ENCODE measurements at places on chromosomes 1 and 21. TPM values are rescaled to one million over a fixed set of nuclear protein-coding genes. Genes with fewer than 3 reads are reported as not detected.

GRCh38 chr1:183764981-183765380 lies 39.9 kb upstream of the RGL1 start:
- no peak for DNase-seq

DNA sequence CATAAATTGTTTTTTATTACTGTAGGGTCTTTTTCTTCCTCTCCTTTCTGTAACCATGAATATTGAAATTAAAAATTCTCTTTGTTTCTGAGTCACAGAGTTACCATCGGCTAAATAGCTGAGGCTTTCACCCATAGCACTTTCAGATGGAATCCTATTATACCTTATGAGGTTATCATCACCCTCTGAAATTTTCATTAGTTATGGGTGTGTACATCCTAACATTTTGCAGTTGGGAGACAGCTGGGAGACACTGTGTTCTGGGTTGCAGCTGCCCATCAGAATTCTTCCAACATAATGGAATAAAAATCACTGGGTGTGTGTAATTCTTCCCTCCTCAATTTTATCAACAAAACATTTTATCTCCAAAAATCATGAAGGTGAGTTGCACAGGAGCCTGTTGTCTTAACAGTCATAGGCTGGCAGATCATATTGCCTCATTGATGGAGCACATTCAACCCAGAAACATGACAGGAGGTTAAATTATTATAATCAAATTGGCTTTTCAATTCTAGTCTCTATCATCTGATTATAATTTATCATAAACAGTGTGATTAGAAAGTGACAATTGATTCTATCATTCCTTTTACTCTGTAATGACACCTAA lies 17.4 kb downstream of the CYYR1 start:
- DNase-seq: no peak

DNA sequence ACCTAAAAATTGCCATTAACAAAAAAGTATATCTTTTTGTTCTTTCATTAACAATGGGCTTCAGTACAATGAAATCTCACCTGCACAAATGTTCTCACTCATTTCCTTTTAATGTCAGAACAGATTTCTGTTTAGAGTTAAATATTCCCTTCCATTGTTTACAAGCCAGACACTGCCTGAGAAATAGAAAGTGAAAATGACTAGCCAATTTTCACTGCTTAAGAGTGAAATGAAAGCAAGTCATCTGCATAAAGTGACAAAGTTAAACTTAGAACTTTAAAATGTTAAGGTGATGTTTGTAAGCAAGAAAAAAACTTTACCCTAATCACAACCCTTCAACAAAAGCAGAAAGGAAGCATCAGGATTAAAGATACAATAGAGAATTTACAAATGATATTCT lies 27.5 kb downstream of the COA6 start:
- DNase-seq: no peak

DNA sequence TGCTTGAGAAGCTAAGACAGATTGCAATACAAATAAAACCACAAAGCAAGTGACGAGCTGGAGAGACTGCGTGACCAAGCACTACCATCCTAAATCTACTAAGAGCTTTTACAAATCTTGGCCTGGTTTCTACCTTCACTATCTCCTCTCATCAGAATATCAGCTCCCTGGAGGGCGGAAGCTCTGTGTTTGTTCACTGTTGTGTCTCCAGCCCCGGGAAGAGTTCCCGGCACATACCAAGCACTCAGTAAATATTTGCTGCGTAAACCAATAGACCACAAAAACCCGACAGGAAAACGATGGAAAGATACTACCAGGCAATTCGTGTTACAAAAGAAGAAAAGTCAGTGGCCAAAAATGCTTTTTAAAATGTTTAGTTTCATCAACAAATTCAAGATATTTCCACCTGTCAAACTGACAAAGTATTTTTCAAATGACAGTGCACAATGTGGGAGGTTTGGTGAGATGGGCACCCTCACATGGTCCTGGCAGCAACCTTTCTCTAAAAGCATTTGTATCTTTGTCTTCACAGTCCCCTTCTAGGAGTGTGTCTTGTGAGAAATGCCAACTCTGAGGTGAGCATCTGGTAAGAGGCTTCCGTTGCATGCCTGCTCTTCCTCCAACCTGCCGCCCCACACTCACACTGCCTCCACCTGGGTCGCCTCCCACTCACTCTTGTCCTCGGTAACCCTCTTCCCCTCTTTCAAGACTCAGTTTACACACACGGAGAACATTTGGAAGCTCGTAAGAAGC lies 34.7 kb downstream of the SLC1A7 start:
- DNase-seq: no peak

DNA sequence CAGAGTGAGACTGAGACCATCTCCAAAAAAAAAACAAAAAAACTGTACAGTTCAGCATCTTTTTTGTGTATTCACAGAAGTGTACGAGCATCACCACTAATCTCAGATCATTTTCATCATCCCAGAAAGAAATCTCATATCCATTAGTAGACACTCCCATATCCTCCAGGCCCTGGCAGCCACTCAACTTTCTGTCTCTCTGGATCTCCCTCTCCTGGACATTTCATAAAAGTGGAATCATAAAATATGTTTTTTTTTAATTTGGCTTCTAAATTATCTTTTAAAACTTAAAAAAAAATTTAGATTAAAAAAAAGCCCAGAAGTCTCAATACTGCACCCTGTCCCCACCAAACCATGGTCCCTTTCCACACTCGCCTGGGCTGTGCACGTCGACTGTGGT lies 22.1 kb downstream of the RIPPLY3 start:
- no peak for DNase-seq

GRCh38 chr21:41148798-41149197 lies 19.2 kb upstream of the BACE2 start:
- DNase-seq: no peak

DNA sequence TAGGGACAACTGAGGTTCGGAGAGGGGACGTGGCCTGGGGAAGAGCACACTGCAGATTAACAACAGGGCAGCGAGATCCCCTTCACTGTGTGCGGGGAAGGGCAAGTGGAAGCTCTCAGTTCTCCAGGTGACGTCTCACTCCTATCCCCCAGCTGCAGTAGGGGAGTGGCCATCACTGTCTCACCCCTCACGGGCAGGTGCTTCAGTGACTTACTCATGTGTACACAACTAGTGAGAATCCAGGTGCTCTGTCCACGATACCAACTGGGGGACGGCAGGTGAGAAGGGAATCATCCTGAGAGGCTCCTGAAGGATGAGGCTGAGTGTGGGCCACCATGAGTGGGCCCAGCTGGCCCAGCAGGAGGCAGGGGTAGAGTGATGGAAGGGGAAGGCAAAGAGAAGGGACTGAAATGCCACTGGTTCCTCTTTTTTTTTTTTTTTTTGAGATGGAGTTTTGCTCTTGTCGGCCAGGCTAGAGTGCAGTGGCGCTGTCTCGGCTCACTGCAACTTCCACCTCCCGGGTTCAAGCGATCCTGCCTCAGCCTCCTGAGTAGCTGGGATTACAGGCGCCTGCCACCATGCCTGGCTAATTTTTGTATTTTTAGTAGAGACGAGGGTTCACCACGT lies 25.9 kb downstream of the RHBG start:
- no peak for DNase-seq

GRCh38 chr1:93257889-93258288 lies 77.4 kb downstream of the CCDC18 start:
- DNase-seq: no peak

- DNase-seq: no peak
Measured at GRCh38 chr1:171245458-171246064, 2.7 kb upstream of the FMO1 start.

DNA sequence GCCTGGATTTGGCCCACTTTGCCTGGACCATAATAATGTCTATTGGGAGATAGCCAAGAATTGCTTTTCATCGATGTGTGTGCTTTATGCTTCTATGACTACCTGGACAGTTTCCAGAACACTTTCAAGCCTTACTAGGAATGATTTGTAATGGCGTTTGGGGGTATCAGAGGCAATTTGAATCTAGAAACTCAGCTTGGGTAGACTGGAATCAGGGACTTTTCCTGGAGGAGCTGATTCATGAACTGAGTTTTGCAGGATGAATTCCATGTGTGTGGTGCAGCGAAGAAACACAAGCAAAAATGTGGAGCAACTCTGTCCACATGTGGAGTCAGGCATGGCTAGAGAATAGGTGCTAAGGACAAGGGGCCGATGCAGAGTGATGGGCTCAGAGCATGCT lies 11.9 kb upstream of the TMEM61 start:
- no peak for DNase-seq

DNA sequence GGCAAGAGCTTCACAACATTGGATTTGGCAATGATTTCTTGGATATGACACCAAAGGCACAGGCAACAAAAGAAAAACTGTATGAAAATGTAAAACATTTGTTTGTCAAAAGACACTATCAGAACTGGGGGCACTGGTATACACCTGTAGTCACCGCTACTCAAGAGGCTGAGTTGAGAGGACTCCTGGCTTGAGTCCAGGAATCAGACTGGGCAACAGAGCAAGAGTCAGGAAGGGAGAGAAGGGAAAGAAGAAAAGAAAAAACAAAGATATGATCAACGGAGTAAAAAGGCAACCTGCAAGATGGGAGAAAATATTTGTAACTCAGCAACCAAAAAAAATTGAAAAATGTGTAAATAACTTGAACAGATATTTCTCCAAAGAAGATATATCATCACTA lies 6.0 kb upstream of the TUT4 start:
- no peak for DNase-seq

The GFI1 gene
- 1.3 TPM for total RNA-seq

The FCRL5 gene
- total RNA-seq: not detected

The TGFB2 gene
- 30.1 TPM for total RNA-seq

The CRYZL1 gene
- total RNA-seq: 12.6 TPM

The MAP3K21 gene
- 6.4 TPM for total RNA-seq

The SLC35D1 gene
- total RNA-seq: 6.9 TPM

The PLK3 gene
- 85.0 TPM for total RNA-seq

The AMY1C gene
- total RNA-seq: not detected

The ABCG1 gene
- total RNA-seq: 5.4 TPM

The S100A1 gene
- 2.0 TPM for total RNA-seq

The TRAF3IP3 gene
- not detected for total RNA-seq

All from kidney epithelial cell (primary cell).